ENCODE measurements at places on chromosomes 3 and 15. TPM values are rescaled to one million over a fixed set of nuclear protein-coding genes. Genes with fewer than 3 reads are reported as not detected.

- H3K27ac ChIP-seq, result no peak overlapping the region
- peaks cover 23% of the 10 kb centered on the region for H3K4me1 ChIP-seq
- H3K27me3 ChIP-seq, result no peaks in the 10 kb centered on the region
Observed at GRCh38 chr3:39385456-39386090, 2.4 kb downstream of the SLC25A38 start.

- H3K36me3 ChIP-seq, result no peaks in the 10 kb centered on the region
- H3K4me1 ChIP-seq, result no peaks in the 10 kb centered on the region
- no peak overlapping the region for H3K4me3 ChIP-seq
- no peak for DNase-seq
Observed at GRCh38 chr15:46088486-46089445, 453.9 kb downstream of the SQOR start.

GRCh38 chr15:79923079-79923514 lies 26.3 kb upstream of the MTHFS start:
- H3K4me3 ChIP-seq, result peak overlapping the region; percentile 91
- peak overlapping the region; percentile 94 for H3K27ac ChIP-seq
- peaks cover 19% of the 10 kb centered on the region for H3K4me1 ChIP-seq
- H3K27me3 ChIP-seq, result no peaks in the 10 kb centered on the region
- DNase-seq, result no peak
- peaks cover 22% of the 10 kb centered on the region for H3K36me3 ChIP-seq

- H3K27me3 ChIP-seq, result no peaks in the 10 kb centered on the region
- H3K27ac ChIP-seq, result no peak overlapping the region
- no peaks in the 10 kb centered on the region for H3K4me1 ChIP-seq
Observed at GRCh38 chr3:68802111-68802870, 130.1 kb downstream of the TAFA4 start.

- H3K4me1 ChIP-seq, result no peaks in the 10 kb centered on the region
- peaks cover 2% of the 10 kb centered on the region for H3K27me3 ChIP-seq
- H3K4me3 ChIP-seq, result no peak overlapping the region
- no peak overlapping the region for H3K27ac ChIP-seq
- H3K36me3 ChIP-seq, result no peaks in the 10 kb centered on the region
Observed at GRCh38 chr3:179474480-179474879, 23.2 kb upstream of the GNB4 start.

DNA sequence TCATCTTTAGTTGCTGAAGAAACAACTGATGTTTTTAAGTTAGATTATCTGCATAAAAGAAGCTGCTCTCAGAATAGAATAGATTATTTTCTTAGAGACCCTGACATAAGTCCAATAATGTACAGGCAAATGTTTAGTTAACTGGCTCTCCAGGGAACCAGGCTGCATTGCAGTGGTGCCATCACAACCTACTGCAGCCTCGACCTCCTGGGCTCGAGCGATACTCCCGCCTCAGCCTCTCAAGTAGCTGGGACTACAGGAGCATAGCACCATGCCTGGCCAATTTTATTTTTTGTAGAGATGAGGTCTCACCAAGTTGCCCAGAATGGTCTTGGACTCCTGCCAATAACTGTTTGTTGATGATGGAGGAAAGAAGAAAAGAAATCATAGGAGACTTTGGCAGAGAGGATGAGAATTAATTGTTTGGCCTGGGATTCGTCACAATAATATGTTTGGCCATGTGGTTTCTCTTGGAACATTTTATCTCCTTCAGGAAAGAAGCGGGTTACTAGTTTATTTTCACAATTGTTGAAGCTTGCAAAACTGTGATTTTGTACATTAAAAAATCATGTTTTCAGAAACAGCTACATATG lies 429.2 kb downstream of the CADM2 start:
- H3K27ac ChIP-seq, result no peak overlapping the region
- H3K4me3 ChIP-seq, result no peak overlapping the region
- no peaks in the 10 kb centered on the region for H3K4me1 ChIP-seq
- H3K36me3 ChIP-seq, result no peaks in the 10 kb centered on the region
- DNase-seq, result no peak

GRCh38 chr15:25441111-25441510 lies 2.3 kb upstream of the UBE3A start:
- H3K36me3 ChIP-seq, result no peaks in the 10 kb centered on the region
- H3K4me1 ChIP-seq, result peaks cover 20% of the 10 kb centered on the region
- H3K27ac ChIP-seq, result no peak overlapping the region
- H3K27me3 ChIP-seq, result no peaks in the 10 kb centered on the region

- H3K27ac ChIP-seq, result no peak overlapping the region
- no peaks in the 10 kb centered on the region for H3K36me3 ChIP-seq
- H3K27me3 ChIP-seq, result peaks cover 43% of the 10 kb centered on the region
- no peak overlapping the region for H3K4me3 ChIP-seq
- peaks cover 13% of the 10 kb centered on the region for H3K4me1 ChIP-seq
Observed at GRCh38 chr3:10948326-10948725, 44.2 kb upstream of the SLC6A1 start.

DNA sequence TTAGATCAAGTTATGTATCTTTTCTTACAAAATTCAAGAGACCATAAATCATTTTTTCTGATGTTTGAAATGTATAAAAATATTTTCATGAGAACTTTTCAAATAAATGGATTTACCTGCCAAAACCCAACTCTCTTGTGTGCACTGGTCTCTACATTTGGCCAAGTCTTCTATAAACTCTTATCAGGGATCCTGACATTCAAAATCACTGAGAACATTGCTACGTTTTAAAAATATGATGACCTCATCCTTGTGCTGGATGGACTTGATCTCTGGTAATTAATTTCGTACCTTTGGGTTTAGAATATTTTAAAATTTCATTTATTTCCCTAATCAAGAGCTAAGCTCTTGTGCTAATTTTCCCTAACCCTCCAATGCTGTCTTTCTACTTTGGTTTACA lies 127.4 kb downstream of the ATP8B4 start:
- no peaks in the 10 kb centered on the region for H3K36me3 ChIP-seq
- H3K27ac ChIP-seq, result no peak overlapping the region
- H3K27me3 ChIP-seq, result peaks cover 19% of the 10 kb centered on the region
- H3K4me1 ChIP-seq, result no peaks in the 10 kb centered on the region

DNA sequence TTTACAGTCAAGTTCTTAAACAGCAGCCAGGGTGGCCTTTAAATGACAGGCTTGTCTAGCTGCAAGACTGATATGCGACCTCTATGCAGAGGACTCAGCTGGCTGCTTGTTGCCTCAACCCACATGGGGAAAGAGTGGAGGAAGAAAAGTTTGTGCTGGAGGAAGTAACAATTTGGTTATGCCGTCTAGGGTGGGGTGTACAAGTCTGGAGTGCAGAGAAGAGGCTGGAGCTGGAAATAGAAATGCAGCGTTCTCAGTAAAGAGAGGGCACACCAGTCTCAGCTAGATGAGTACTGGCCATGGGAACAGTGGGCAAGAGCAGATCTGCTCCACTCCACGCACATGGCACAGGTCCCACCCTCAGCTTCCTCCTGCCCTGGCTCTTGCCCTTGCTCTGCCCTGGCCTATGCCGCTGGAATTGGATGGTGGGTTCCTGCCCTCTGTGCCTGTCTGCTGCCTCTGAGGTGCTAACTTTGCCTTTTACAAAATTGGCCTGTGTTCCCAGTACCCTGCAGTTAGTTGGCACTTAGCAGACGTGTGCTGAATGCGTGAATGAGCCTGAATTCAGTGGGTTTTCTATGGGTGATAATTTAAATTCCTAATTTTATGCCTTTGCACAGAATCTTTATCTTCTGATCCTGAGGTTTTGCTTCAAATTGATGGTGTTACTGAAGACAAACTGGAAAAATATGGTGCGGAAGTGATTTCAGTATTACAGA lies 59.7 kb upstream of the FURIN start:
- H3K27ac ChIP-seq, result no peak overlapping the region
- H3K36me3 ChIP-seq, result peaks cover 8% of the 10 kb centered on the region
- H3K4me1 ChIP-seq, result peaks cover 13% of the 10 kb centered on the region
- no peak for DNase-seq
- H3K4me3 ChIP-seq, result no peak overlapping the region
- H3K27me3 ChIP-seq, result no peaks in the 10 kb centered on the region

GRCh38 chr3:182390421-182390820 lies 402.9 kb upstream of the ATP11B start:
- no peaks in the 10 kb centered on the region for H3K4me1 ChIP-seq
- H3K36me3 ChIP-seq, result no peaks in the 10 kb centered on the region

DNA sequence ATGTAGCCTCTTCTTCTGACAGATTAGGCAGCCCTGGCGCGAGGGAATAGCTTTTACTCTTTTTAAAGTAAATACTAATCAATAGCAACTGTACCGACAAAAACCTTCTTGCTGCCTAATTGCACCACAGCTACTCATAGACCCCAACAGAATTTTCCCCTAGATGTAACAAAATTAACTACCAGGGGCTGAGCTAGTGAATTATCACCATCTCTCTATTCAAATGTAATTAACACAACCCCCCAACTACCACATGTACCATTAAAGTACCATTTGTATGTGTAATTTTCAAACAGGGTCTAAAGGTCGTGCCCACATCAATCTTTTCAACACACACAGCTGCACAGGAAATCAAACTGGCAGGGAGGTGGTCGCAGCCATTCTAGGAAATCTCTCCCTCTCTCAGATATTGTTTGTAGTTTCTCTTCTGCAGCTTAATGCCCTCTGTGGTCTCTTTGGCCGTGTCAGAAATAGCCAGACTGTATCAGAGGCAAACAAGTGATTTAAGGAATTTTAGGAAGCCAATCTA lies 322.9 kb downstream of the RORA start:
- H3K4me1 ChIP-seq, result peaks cover 2% of the 10 kb centered on the region
- no peak overlapping the region for H3K4me3 ChIP-seq
- no peak overlapping the region for H3K27ac ChIP-seq
- DNase-seq, result no peak
- H3K27me3 ChIP-seq, result peaks cover 12% of the 10 kb centered on the region

DNA sequence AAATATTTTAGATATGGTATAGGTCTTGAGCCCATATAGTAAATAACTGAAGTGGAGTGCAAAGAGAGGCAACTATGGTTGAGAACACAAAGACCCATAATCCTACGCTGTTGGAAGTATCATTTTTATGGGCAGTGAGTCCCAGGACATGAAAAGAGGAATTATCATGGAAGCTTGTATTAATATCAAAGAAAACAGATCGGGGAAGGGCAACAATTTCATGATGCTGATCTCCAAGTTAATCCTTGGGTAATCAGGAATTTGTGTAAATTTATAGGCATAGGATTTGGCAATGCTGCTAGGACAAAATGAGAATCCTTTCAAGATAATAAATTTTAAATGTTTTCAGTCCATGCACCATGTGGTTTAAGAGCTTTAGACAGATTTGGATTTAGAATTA lies 40.2 kb upstream of the PYDC2 start:
- no peak for DNase-seq
- H3K4me1 ChIP-seq, result peaks cover 2% of the 10 kb centered on the region
- no peaks in the 10 kb centered on the region for H3K36me3 ChIP-seq
- H3K27me3 ChIP-seq, result peaks cover 30% of the 10 kb centered on the region
- H3K4me3 ChIP-seq, result no peak overlapping the region
- no peak overlapping the region for H3K27ac ChIP-seq

DNA sequence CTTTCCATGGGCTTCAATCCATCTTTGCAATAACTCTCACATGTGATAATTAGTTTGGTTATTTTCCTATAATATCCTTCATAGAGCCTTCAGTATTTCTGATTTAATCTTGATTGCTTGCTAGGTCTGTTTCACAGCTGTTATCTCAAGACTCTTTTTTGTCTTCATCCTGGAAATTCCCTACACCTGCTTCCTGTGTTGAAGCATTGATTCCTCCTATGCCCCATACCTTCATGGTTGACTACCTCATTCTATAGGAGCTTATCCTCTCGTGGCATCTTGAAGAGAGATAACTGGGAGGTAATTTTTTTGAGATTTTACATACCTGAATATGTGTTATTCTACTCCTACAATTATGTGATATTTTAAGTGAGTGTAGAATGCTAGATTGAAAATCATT lies 26.7 kb downstream of the PIK3CA start:
- peaks cover 33% of the 10 kb centered on the region for H3K4me1 ChIP-seq
- no peak for DNase-seq
- peaks cover 9% of the 10 kb centered on the region for H3K36me3 ChIP-seq
- no peaks in the 10 kb centered on the region for H3K27me3 ChIP-seq

DNA sequence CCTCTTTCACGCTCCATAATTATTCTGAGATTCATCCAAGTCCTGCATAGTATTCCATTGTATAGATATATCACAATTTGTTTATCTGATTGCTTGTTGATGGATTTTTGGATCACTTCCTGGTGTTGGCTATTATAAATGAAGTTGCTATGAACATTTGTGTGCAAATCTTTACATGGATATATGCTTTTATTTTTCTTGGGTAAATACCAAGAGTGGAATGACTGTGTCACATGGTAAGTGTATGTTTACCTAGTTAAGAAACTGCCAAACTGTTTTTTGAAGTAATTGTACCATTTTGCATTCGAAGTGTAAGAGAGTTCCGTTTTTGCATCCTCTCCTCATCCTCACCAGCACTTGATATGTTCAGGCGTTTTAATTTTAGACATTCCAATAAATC lies 34.6 kb upstream of the ROPN1 start:
- H3K27me3 ChIP-seq, result peaks cover 32% of the 10 kb centered on the region
- H3K4me3 ChIP-seq, result no peak overlapping the region

GRCh38 chr3:37068031-37068430 lies 74.7 kb downstream of the MLH1 start:
- no peaks in the 10 kb centered on the region for H3K27me3 ChIP-seq
- H3K36me3 ChIP-seq, result peaks cover 39% of the 10 kb centered on the region
- peak overlapping the region; percentile 17 for H3K27ac ChIP-seq

The NEK11 gene
- total RNA-seq, result 6.2 TPM

The ACVR2B gene
- 9.4 TPM for total RNA-seq

The ARPIN gene
- total RNA-seq, result 18.7 TPM

The SLC24A5 gene
- total RNA-seq, result not detected

The SNUPN gene
- 27.9 TPM for total RNA-seq
